ENCODE measurements at places on chromosomes 16 and 17.

- no peak for DNase-seq
These were observed 599.3 kb upstream of the PSMD7 start for GRCh38 chr16:73697336-73697735.

DNA sequence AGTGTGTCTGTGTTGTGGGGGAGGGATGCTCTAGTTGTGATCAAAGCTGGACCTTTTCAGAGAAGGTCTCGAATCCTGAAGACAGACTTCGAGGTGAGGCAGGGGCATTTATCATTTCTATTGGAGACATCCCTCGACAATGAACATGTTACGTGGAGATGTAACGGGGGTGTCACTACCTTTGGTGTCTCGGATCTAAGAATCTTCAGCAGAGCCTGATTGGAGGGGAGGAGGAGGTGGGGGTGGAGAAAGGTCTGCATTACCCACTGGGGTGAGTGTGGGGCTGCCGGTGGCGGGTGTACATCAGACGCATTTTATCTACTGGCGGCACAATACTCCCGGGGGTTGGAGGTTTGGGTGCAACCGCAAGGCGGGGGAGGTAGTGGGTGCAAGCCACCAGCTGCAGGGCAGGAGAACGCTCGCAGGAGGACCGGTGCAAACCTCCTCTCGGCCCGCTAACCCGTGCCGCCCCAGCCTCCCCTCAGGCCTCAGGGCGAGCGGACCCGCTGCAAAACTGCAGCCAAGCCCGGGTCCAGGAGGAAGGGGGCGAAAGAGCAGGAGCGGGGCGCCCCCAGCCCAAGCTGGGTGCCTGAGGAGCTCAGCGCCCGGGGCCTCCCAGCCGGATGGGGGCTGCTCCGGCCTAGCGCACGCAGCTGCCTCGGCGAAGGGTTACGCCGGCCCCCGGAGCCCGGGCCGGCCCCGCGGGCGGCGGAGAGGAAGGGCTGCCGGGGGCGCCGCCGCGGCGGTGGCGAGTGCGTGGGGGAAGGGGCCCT is 735 bp downstream of the ZNF652 start:
- peak; percentile 45 for DNase-seq

DNA sequence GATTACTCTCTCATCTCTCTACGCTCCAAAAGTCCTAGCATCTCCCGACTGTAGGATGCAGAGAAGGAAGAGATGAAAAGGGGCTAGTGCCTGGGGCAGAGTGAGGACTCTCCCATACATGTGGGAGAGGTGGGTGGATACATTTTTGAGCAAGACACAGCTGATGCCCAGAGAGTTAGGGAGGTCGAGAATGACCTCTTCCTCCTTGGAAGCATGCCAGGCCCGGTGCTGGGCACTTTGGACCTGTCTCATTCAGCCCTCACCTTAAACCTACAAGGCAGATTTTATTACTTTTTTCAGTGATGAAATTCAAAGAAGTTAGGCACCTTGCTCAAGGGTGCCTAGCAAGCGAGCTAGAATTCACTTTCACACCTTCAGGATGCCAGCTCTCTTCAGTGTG is 38.2 kb downstream of the WSCD1 start:
- DNase-seq = no peak

DNA sequence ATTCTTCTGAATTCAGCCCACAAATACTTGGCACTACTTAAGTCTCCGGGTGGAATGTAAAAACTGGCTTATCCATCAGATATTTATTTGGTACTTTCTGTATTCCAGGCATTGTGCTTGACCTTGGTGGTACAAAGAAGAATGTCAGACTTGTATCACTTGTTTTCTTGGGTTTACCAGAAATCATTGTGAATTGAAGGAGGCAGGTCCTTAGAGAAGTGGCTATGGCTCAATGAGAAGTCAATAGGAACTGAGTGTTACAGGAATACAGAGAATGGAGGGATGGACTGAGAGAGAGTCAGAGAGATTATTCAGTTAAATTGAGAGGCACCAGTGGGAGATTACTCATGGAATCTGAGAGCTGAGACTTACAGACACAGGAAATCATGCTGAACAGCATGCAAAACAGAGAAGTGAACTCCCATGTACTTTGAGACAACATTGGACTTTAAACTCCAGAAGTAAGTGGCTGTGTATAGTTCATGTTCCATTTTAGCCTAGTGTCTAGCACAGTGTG is 704.1 kb downstream of the CDH11 start:
- DNase-seq = no peak

DNA sequence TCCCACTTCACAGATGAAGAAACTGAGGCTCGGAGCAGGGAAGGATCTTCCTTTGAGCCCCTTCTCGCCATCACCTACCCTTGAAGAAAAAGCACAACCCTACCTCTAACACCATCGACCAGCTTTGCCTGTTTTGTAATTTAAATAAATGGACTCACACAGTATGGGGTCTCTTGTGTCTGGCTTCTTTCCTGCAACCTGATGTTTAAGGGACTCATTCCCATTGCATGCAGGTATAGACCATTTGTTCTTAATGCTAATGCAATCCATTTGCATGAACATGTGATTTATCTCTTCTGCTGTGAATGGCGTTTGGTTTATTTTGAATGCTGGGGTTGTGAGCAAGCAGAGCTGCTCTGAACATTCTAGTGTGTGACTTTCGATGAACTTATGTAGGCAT is 150.8 kb upstream of the FOXF1 start:
- no peak for DNase-seq

GRCh38 chr16:10226141-10226986 is 44.1 kb upstream of the GRIN2A start:
- no peak for DNase-seq

GRCh38 chr16:56643080-56643778 is 4.8 kb downstream of the MT1A start:
- peak; percentile 68 for DNase-seq

- no peak for DNase-seq
These were observed 4.3 kb upstream of the CPSF4L start for GRCh38 chr17:73265646-73266640.

DNA sequence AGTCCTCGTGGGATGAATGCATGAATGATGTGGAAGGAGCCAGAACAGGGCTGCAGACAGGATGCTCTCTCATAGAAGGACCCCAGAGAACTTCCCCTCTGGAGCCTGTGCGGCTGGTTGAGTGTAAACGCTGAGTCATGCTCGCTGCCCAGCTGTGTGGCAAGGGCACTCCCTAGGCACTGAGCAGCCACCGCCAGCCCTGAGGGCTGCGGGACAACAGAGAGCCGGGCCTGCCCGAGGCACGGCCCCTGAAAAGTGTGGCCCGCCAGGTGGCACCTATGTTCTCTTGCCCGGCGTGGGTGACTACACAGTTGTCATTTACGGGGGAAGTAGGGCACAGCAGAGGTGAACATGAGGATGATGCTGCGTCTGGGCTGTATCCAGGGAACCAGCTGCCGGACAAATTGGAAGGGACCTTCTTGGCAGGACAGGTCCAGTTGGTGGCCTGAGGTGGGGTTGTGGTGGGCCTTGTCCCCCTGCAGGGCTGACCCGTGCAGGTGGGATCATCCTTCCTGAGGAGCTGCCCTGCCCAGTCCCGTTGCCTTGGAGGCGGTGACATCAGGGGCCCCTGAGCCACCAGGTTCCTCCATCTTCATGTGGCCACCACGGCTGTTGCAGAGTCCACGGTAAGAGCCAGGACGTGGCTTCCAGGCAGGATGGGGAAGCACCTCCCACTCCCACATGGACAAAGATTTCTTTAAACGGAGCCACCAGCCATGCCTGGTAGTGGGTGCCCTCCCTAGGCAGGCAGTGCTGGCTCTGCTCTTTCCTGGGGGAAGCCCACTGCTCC is 94.8 kb upstream of the CBX4 start:
- DNase-seq = no peak

- no peak for DNase-seq
These were observed 12.1 kb downstream of the USP6 start for GRCh38 chr17:5127910-5128309.

- DNase-seq = no peak
These were observed 12.9 kb upstream of the SLC39A11 start for GRCh38 chr17:73105431-73105830.

DNA sequence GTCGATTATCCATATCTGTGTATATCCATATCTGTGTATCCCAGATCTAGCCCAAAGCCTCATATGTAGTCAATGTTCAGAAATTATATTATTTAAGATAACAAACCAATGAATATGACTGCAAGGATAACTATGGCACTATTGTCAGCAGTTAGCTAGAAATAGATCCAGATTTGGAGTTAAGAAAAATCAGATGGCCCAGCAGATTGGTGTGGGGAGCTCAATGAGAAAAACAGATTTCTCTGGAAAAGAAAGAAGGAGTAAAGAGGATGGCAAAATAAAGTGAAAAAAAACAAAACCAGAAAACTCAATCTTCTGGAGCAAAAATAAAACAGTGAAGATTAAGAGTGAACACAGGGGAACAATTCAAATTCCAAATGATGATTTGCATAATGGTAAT is 10.6 kb upstream of the CDH8 start:
- DNase-seq = no peak

DNA sequence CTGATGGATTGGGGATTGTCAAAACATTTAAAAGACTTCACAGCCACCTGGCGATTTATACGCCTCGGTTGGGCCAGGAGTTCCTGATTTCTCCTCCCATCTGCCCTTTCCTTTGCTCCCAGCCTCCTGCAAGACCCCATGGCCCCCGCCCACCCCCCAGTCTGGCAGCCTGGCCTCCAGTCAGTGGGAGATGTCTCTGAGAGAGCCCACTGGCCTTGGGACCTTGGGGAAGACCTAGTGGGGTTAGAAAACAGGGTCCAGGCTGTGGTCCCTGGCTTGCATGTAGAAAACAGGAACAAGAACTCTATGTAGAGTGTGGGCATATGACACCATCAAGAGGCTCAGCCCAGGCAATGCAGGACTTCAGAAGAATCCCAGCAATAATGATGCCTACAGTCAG is 209.4 kb upstream of the C16orf82 start:
- no peak for DNase-seq

DNA sequence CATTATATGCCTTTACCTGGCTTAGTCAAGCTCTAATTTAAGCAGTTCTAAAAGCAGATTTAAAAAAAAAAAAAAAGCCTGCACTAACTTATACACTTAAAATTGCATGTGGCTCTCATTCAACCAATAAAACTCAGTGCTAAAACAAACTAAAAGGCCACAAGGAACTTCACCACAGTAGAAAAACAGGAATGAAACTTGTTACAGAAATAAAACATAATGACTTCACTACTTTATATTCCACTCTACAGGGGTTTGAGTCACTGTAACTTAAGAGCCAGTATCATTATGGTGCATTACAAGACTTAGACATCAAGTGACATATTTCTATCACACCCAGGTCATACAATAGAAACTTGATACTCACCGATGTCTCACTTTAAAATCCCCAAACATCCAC is 11.1 kb downstream of the CA10 start:
- DNase-seq = no peak

Measured in stimulated activated CD4-positive, alpha-beta T cell treated with anti-CD3 and anti-CD28 coated beads, Interleukin-12 subunit alpha, Interleukin-12 subunit beta, amount 100 ng/mL, for 4 hours (primary cell).